ENCODE measurements at places on chromosomes 6 and 20. TPM values are rescaled to one million over a fixed set of nuclear protein-coding genes. Genes with fewer than 3 reads are reported as not detected.

Gene LRRN4
- total RNA-seq = 0.06 TPM

Gene PTCHD4
- total RNA-seq = 0.05 TPM

Gene CLVS2
- 0.13 TPM for total RNA-seq

Gene ARMC2
- total RNA-seq = 2.0 TPM

Gene PSORS1C1
- total RNA-seq = 4.6 TPM

Gene TGIF2
- total RNA-seq = 4.0 TPM

Gene ARMC12
- 0.55 TPM for total RNA-seq

Gene IMPG1
- not detected for total RNA-seq

Gene CCHCR1
- 8.3 TPM for total RNA-seq

Gene NRN1
- 0.74 TPM for total RNA-seq

Gene DNAH8
- not detected for total RNA-seq

Gene CDH22
- total RNA-seq = 0.10 TPM

Gene DDO
- 0.14 TPM for total RNA-seq

Gene TP53INP2
- total RNA-seq = 8.2 TPM

Gene CDH4
- 6.0 TPM for total RNA-seq

Gene BPIFB1
- 0.05 TPM for total RNA-seq

Gene SRMS
- total RNA-seq = 0.25 TPM

Gene SPATA25
- total RNA-seq = 0.30 TPM

Gene FILIP1
- 0.28 TPM for total RNA-seq

Gene BMP5
- not detected for total RNA-seq

Gene GTSF1L
- total RNA-seq = not detected

Gene NNAT
- total RNA-seq = not detected

Gene TFAP2D
- not detected for total RNA-seq

Gene GPX5
- not detected for total RNA-seq

Gene LPIN3
- total RNA-seq = 16.3 TPM

Gene OR2J2
- not detected for total RNA-seq

Gene MRS2
- total RNA-seq = 19.1 TPM

Gene CRISP3
- not detected for total RNA-seq

Gene HNF4A
- 20.0 TPM for total RNA-seq

Gene PRICKLE4
- 0.75 TPM for total RNA-seq

Gene TMEM200A
- total RNA-seq = 0.05 TPM

Measured in A549 treated with AZD2906 at 1 μM for 4 hours (cell line).